ENCODE measurements at places on chromosomes 6 and 20.

GRCh38 chr6:130955755-130956154 lies 107.3 kb downstream of the EPB41L2 start:
- DNase-seq: no peak

GRCh38 chr6:16712255-16712930 lies 48.9 kb downstream of the ATXN1 start:
- peak; percentile 31 for DNase-seq

DNA sequence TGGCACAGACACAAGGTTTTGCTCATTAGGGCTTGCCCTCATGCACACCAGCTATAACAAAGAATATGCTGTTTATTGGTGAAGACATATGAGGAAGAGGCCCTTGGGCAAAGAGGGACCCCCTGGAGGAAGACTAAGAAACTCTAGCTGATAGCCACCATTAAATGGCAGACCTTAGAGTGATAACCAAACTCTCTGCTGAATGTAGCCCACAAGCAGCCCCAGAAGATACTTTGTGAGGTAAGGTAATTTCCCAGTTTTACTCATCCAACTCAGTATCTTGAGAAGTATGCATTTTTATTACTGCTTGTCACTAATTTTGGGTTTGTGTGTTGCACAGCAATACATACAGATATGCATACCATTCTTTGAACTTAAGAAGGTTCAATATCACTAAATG lies 563.3 kb downstream of the DOK5 start:
- DNase-seq: no peak

DNA sequence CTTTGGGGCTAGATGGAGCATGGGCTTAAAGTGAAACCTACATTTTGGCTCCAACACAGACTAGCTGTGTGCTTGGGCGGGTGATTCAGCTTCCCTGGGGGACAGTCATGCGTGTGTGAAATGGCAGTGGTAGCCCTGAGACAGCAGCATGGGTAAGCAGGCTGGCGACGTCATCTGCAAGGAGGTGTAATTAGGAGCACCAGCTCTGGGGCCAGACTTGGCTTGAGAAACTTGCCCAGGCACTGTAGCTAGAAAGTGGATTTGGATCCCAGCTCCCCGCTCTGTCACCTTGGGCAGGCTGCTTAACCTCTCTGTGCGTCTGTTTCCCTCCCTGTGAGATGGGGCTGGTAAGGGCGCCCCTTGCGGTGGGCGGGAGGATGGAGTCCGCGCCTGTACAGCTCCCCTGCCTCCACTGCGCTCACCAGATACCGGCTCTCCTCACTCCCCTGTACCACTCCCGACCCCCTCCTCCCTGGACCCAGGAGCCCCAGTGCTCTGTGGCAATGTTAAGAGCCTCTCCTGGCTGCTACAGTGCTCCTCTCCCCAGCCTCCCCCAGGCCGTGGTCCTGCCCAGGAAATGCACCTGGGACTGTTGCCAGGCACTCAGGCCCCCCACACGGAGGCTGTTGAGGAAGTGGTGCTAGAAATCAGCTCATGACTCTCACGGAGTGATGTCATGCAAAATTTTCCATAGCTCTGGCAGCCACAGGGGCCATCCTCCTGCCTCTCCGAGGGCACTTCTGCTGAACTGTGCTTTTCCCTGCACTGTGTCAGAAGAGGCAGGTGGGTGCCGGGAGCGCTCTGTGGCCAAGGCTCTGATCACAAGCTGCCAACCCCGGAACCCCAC lies 44.6 kb downstream of the SYNJ2 start:
- peak; percentile 99 for DNase-seq

- DNase-seq: no peak
These were observed 48.9 kb upstream of the ECHDC1 start for GRCh38 chr6:127392301-127392700.

GRCh38 chr20:14631011-14631410 lies 293.6 kb upstream of the FLRT3 start:
- no peak for DNase-seq

DNA sequence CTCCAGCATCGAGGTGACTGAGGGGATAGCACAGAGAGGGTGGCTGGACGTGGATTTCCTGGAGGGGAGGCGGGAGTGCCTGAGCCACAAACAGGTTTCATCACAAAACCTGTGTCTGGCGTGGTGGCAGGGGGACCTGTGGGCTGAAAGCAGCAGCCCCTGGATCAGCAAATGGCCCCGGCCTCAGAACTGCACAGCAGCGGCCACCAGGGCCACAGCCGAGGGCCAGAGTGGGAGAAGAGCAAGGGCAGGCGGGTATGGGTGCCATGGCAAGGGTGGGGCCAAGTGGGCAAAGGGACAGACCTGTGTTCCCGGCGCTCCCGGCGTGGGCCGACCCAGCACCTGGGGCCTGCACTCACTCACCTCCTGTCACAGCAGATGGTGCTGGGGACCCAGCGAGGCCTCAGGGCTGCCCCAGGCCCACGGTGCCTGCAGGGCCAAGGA lies 19.0 kb downstream of the NTSR1 start:
- no peak for DNase-seq

DNA sequence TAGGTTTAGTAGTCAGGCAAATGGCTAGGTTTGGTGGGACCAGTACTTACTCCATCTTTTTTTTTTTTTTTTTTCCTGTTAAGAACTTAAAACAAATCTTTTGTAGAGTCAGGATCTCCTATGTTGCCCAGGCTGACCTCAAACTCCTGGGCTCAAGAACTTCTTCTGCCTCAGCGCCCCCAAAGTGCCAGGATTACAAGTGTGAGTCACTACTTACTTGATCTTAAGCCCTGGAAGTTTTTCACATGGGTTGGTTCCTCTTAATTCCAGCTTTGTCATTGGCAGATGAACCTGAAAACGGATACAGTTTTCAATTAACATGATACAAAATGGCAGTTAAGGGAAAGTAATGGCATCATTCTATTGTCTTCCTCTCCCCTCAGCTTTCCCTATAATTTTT lies 179.4 kb upstream of the JAG1 start:
- DNase-seq: no peak

- no peak for DNase-seq
These were observed 5.1 kb upstream of the SLC2A12 start for GRCh38 chr6:134057478-134057877.

- peak; percentile 20 for DNase-seq
These were observed 14.7 kb downstream of the UST start for GRCh38 chr6:148761527-148762011.

- no peak for DNase-seq
These were observed 50.5 kb upstream of the SSTR4 start for GRCh38 chr20:22984606-22985005.

DNA sequence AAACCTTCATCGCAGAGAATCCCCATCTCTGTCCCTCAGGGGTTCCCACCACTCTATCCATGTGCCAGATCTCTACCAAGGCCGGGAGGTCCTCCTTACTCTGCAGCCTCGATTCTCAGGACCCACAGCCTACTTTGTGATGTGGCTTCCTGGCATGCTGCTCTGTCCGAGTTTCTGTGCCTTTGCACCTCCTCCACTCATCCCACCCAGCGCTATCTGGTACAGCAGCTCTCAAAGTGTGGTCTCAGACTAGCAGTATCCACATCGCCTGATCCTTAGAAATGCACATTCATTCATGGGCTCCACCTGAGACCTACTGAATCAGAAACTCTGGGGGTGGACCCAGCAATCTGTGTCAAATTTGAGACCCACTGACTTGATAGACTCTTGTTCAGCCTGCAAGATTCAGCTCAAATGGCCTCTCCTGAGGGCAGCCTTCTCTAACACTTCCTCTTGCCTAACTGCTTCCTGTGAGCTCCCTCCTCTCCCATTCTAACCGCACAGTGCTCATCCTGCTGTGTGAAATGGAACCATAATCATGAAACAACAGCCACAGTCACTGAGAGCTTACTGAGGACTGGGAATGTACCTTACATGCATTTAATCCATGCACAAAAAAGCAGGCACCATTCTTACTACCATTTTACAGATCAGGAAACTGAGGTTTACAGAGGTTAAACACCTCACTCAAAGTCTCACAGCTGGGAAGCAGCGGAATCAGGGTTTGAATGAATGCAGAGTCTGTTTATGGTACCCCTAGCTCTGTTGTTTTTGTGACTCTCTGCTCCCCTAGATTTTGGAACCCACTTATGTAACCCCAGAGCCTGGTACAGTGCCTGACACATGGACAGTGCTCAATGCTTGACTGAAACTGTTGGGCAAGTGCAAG lies 69.4 kb downstream of the JPH2 start:
- no peak for DNase-seq

DNA sequence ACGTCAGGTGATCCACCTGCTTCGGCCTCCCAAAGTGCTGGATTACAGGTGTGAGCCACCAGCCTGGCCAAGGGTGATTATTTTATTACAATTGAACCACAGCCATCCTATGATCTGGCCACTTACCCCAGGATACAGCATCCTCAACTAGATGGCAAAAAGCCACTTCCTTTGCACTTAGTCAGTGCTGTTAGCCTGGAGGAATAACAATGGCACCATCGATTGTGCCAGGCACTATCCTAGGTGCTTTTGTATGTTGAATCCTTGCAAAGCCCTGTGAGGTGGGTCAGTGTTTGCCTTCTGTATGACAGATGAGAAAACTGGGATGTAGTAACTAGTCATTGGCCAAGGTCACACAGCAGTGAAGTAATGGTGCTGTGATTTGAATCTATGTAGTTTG lies 11.2 kb upstream of the TTPAL start:
- no peak for DNase-seq

DNA sequence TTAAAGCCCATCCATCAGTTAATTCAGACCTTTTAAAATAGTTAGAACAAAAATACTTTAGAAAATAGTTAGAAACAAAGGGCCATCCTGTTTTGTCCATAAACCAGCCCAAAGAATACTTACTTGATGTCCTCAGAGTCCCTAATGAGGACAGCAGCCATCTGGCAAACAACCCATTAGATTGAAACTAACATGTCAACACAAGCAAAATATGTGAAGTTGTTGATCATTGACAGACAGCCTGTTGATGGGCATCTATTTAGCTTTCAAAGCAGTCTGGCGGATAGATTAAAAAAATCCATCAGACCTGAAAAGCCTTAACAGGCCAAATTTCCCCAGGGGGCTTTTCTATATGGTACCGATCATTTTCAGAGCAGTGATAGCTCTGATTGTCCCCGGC lies 154.2 kb upstream of the TSHZ2 start:
- DNase-seq: no peak

DNA sequence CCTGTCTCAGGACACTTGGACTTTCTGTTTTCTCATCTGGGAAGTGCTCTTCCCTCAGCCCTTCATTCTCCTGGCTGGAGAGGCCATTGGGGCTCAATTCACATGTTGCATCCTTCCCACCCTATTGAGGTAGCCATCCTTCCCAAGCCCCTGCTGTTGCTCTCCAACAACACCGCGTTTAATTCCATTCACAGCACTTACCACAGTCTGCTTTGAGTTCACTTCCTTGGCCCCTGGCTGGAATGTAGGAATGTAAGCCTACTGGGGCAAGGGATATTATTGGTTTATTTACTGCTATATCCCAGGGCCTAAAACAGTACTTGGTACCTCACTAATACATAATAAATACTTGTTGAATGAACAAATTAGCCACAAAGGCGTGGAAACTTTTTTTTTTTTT lies 6.7 kb upstream of the GFOD1 start:
- DNase-seq: no peak

DNA sequence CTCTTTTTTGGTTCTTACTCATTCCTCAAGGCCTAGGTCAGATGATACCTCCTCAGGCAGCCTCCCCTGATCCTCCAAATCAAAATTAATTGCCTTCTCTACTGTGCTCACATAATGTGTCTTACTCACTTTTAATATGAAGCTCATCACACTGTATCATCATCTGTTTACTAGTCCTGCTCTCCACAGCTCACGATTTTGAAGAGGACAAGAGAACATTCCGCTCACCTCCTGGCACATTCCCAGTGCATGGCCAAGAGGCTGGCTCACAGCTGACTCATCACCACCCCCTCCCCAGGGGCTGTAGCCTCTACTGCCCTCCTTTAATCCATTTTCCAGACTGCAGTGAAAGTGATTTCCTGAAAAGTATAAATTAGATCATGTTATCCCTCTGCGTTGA lies 133.1 kb downstream of the ALDH8A1 start:
- DNase-seq: no peak

GRCh38 chr20:54100563-54100962 lies 30.2 kb upstream of the BCAS1 start:
- DNase-seq: no peak

DNA sequence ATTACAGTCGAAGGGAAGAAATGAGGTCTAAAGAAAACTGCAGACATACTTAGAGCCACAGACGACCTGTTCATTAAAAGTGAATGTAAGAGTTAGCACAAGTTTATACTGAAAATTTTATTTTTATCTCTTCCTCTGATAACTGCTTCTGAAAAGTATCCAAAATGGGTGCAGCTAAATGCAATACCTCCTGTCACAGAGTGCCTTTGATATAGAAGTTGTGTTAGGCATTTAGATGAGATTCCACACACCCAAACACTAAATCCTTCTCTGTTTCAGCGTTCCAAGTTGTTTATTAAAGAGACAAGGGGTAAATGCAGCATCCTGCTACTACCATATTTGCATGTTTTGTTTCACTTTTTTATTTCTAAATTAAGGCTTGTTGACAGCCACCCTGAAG lies 214.7 kb upstream of the TSHZ2 start:
- DNase-seq: no peak

GRCh38 chr6:1324936-1325335 lies 13.0 kb downstream of the FOXQ1 start:
- DNase-seq: no peak

DNA sequence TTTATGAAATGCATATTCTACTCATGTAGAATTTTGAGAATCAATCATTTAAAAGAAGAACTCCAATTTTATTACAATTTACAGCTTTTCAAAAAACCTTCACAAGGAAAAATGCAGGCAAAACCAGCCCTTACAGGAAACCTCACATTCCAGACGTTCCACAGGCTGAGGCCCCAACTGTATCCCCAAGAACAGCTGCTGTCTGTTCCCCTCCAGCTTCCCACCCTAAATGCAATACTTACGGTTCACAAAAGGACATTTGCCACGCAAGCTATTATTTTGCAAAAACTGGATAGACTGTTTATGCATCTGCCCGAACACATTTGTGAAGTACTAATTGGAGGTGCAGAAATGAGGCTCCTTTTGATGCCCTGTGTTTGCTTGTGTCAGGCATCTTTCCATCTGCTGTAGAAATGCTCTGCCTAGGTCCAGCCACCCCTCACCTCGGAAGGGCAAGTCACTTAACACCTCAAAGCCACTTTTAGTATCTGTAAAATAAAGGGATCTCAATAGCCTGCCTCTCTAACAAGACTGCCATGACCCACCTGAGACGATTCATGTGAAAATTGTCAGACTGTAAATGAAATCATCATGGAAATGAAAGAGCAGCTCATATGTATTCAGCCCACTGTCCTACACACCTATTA lies 26.5 kb downstream of the PDE10A start:
- peak; percentile 88 for DNase-seq

- DNase-seq: peak; percentile 83
These were observed 152.1 kb downstream of the TFAP2C start for GRCh38 chr20:56781108-56781739.

DNA sequence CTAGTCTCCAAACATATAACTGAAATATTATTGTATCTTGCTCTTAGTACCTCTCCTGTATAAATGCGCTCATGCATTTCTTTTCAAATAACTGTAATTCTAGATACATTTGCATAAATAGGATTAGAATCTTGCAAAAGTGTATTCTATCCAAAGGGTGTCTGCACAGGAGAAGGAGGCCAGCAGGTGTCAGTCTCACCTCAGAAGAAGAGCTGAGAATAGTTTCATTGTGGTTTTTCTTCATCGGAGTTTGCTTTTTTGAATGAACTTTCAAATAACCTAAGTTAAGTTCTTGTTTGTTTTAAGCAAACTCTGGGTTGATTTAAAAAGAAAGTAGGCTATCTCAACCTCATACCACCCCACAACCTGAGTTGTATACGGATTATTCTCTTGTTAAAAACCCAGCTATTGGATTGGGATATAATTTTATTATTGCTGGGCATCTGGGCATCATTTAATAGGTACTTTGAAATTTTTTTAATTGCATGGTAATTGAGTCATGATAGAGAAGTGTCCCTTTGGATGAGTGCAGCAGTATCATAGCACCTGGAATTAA lies 125.0 kb upstream of the MLIP start:
- peak; percentile 82 for DNase-seq

All from fibroblast of pulmonary artery (primary cell).